ENCODE measurements at places on chromosomes 5 and 9. TPM values are rescaled to one million over a fixed set of nuclear protein-coding genes. Genes with fewer than 3 reads are reported as not detected.

DNA sequence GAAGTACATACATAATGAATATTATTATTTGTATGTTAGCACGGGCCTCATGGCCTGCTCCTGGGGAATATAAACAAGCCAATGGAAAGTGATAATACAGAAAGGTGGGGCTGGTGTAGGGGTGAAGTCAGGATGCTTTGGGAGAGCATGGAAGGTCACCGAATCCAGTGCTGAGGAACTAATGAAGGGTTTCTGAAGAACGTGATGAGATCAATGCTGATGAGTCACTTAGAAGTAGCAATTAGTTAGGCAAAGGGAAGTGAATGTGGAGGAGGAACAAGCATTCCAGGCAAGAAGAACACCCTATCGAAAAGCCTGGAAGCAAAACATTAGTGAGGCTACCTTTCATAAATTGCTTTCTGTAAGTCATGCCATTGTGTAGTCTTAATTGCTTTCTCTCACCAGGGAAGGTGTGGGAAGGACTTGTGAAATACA lies 2.1 kb downstream of the ANXA1 start:
- H3K4me3 ChIP-seq: no peak overlapping the region
- H3K4me1 ChIP-seq: no peaks in the 10 kb centered on the region
- H3K27ac ChIP-seq: no peak overlapping the region

GRCh38 chr9:107606149-107606790 lies 116.7 kb upstream of the KLF4 start:
- no peak for DNase-seq
- no peak overlapping the region for H3K4me3 ChIP-seq
- no peak overlapping the region for H3K27ac ChIP-seq
- H3K27me3 ChIP-seq: no peaks in the 10 kb centered on the region

CCIN gene
- total RNA-seq: not detected

PNPLA7 gene
- 0.75 TPM for total RNA-seq

- no peaks in the 10 kb centered on the region for H3K36me3 ChIP-seq
- H3K27me3 ChIP-seq: no peaks in the 10 kb centered on the region
- H3K4me1 ChIP-seq: peaks cover 8% of the 10 kb centered on the region
- DNase-seq: no peak
- H3K27ac ChIP-seq: no peak overlapping the region
Measured at GRCh38 chr9:110186254-110186653, 21.7 kb downstream of the C9orf152 start.

GRCh38 chr9:84315278-84315877 lies 25.2 kb downstream of the SLC28A3 start:
- H3K4me3 ChIP-seq: no peak overlapping the region
- peak; percentile 43 for DNase-seq
- no peak overlapping the region for H3K27ac ChIP-seq
- no peaks in the 10 kb centered on the region for H3K4me1 ChIP-seq
- H3K36me3 ChIP-seq: no peaks in the 10 kb centered on the region
- no peaks in the 10 kb centered on the region for H3K27me3 ChIP-seq

CDC20B gene
- 0.28 TPM for total RNA-seq

GNA14 gene
- 5.4 TPM for total RNA-seq

GRCh38 chr5:135250671-135251070 lies 148.4 kb downstream of the MACROH2A1 start:
- no peaks in the 10 kb centered on the region for H3K36me3 ChIP-seq
- DNase-seq: no peak

DNA sequence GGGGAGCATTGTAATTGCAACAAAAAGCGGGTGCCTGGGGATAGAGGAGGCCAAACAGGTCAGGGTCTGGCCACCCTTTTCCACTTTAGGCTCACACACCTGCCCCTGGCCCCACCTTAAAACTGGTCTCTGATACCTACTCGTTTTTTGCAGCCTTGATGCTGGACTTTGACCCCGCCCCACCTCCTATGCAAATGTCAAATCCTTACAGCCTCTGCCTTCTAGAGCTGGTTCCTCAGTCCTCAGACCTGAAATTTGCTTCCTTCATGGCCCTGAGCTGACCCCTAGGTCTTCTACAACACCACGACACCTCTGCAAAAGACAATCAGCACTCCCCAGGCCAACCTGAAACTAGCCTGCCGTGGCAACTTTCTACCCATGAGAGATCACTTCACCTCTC lies 37.7 kb downstream of the SMIM23 start:
- peaks cover 7% of the 10 kb centered on the region for H3K27me3 ChIP-seq
- no peaks in the 10 kb centered on the region for H3K36me3 ChIP-seq
- H3K4me3 ChIP-seq: no peak overlapping the region
- H3K27ac ChIP-seq: no peak overlapping the region
- no peak for DNase-seq
- H3K4me1 ChIP-seq: no peaks in the 10 kb centered on the region

DNA sequence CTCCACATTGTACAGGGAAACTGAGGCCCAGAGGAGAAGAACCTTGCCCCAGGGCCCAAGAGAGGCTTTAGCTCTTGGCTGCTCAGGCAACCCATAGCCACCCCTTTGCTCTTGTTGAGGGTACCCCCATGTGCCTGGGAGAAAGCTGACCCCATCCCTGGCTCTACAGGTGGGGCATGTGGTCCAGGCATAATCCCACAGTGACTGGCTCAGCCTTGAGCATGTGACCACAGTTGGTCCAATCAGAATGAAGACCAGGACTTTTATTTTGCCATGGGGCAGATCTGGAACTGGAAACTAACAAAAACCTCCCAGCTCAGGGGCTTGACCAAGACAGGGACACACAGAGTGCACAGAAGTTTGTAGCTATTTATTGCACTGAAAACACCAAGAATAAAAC lies 29.3 kb downstream of the SLC6A7 start:
- H3K4me1 ChIP-seq: no peaks in the 10 kb centered on the region
- H3K4me3 ChIP-seq: no peak overlapping the region
- no peak for DNase-seq
- no peak overlapping the region for H3K27ac ChIP-seq

- H3K27ac ChIP-seq: no peak overlapping the region
- DNase-seq: no peak
- H3K27me3 ChIP-seq: no peaks in the 10 kb centered on the region
- no peak overlapping the region for H3K4me3 ChIP-seq
Measured at GRCh38 chr5:76535577-76535976, 87.6 kb downstream of the F2RL2 start.

DNA sequence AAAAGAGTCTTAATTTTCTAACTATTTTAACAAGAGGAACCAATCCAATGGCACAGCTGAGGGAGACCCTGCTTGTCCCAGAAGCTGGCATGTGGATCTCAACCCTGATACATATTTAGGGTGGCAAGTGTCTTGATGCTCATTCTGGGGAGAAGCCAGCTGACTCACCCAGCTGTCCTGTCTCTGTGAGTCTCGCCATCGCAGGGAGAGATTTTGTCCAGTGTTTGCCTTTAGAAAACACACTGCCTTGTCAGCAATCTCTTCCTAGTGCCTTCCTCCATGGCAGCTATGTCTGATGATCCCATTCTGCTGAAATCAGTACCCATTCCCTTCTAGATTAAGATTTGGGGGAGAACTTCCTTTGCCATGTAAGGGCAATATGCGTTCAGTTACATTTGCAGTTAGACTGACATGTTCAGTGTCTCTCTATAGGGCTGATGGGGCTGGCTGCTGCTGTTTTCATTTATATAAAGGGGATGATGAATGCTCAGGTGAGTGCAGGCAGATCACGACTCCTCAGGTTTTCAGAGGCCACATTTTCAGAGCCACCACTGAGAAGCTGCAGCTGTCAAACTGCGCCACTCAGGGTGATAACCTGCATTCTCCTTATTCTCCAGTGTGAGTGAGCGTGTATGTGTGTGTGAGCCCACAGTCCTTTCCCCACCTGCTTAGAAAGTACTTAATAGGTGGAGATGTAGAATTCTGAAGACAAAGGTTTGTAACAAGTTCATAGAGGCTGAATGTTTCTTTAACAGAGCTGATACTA lies 217.0 kb downstream of the GAS1 start:
- DNase-seq: no peak
- H3K27ac ChIP-seq: no peak overlapping the region
- H3K4me1 ChIP-seq: no peaks in the 10 kb centered on the region
- H3K36me3 ChIP-seq: no peaks in the 10 kb centered on the region
- H3K27me3 ChIP-seq: no peaks in the 10 kb centered on the region
- no peak overlapping the region for H3K4me3 ChIP-seq

TMEM141 gene
- 32.2 TPM for total RNA-seq

FAXDC2 gene
- 110 TPM for total RNA-seq

DNA sequence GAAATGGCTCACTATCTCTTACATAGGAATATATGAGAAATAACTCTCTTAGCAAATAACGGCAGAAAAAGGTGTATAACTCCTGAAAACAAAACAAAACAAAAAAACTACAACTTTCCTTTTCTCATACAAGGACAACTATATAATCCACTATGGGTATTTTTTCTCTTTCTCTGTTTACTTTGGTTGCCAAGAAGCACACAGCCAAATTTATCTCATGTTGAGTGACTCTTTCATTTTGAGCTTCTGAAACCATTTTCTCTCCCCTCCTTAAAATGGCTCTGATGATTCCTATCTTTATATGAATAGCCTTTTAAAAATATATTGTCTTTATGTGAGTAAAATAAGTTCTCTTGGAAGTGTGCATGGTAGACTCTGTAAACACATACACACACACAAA lies 128.7 kb downstream of the TRIM32 start:
- no peaks in the 10 kb centered on the region for H3K27me3 ChIP-seq
- H3K4me1 ChIP-seq: no peaks in the 10 kb centered on the region
- H3K4me3 ChIP-seq: no peak overlapping the region
- DNase-seq: no peak
- H3K36me3 ChIP-seq: no peaks in the 10 kb centered on the region
- H3K27ac ChIP-seq: no peak overlapping the region

DNA sequence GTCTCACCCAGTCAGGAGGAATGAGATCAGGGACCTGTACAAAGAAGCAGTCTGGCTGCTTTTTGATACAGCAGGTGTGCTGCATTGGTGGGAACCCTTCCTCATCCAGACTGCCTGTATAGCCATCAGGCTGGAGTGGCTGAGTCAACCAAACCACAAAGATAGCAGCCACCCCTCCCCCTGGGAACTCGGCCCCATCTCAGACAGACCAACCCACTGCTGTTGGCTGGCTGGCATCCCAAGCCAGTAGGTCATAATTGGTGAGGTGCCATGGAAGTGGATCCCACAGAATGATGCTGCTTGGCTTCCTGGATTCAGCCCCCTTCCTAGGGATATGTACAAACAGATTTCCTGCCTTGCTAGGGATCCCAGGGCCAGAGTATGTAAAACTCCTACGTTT lies 60.9 kb downstream of the YTHDC2 start:
- no peaks in the 10 kb centered on the region for H3K27me3 ChIP-seq
- H3K27ac ChIP-seq: no peak overlapping the region

DNA sequence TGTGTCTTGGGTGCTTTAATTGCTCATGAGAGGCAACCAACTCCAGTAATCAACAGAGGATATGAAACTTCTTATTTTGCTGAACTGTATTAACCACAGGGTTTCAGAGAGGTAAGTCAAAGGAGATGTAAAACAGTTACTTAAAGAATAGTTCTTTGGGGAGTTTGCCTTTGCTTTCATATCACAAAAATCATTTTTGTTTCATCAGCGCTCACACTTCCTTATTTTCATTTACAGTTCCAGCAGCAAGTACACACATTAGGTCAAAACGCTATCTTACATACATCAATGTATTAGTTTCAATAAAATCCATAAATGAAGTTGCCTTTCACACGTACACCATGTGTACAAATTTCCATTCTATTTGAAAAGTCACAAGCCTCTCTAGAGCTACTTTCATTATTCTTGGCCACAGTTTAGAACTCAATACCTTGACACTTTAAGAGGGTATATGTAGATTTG lies 50.1 kb downstream of the ST8SIA4 start:
- H3K27ac ChIP-seq: no peak overlapping the region
- no peaks in the 10 kb centered on the region for H3K4me1 ChIP-seq
- no peaks in the 10 kb centered on the region for H3K36me3 ChIP-seq

DNA sequence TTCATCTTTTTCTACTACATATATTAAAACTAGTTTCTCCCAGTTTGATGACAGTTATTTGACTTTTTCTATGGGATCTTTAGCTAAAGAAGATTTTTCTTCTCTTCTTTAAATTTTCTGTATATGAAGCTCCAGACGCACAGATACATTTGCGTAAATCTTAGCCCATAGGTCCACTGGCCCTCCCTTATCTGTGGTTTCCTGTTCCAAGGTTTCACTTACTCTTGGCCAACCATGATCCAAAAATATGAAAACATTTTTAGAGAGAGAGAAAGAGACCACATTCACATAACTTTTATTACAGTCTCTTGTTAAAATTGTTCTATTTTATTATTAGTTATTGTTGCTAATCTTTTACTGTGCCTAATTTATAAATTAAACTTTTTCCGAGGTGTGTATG lies 270.2 kb upstream of the DAPK1 start:
- no peak for DNase-seq
- no peaks in the 10 kb centered on the region for H3K27me3 ChIP-seq
- no peaks in the 10 kb centered on the region for H3K4me1 ChIP-seq
- no peak overlapping the region for H3K4me3 ChIP-seq
- H3K27ac ChIP-seq: no peak overlapping the region

DNA sequence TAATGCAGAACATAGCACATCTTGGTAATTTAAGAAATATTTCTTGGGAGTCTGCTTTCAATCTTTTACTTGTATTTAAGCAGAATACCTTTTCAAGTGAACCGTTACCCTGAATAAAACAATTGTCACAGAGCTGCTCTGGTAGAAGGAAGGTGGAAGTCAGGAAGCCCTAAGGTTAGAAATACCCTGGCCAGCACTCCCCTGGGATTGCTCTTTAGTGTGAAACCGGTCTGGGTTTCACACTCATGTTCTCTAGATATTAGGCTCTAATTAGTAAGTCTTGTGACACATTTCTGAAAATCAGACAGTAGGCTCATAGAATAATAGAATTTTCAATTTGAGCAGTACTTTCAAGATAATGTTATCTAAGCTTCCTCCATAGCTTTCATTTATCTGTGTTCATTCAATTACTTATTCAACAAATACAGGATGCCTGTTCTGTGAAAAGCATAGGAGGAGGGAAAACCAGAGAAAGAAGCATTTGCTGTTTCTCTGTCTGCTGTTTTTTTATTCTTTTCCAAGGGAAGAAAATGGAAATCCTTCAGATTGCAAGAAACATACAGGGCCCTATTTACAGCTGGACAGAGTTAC lies 825.5 kb downstream of the TLR4 start:
- no peak for DNase-seq
- no peak overlapping the region for H3K4me3 ChIP-seq
- no peaks in the 10 kb centered on the region for H3K4me1 ChIP-seq

DNA sequence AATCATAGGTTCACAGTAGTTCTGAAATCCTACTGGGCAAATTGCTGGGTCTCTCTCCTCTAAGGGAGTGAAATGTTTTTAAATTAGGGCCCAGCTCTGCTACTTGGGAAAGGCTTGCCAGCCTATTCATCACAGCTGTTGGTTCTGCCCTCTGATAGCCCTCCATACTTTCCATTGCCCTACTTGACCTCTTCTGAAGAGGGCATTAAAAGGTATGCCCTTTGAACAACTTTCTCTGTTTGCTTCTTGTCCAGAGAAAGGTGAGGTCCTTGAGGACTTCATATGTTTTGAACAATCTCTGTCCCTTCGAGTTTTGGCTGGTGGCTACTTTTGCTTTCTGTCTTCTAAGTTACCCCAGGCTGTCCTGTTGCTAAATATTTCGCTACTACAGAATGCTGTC lies 62.3 kb upstream of the JAK2 start:
- DNase-seq: no peak
- no peaks in the 10 kb centered on the region for H3K36me3 ChIP-seq
- peak overlapping the region; percentile 44 for H3K27ac ChIP-seq
- H3K27me3 ChIP-seq: no peaks in the 10 kb centered on the region
